ENCODE measurements at places on chromosomes 1 and 21. TPM values are rescaled to one million over a fixed set of nuclear protein-coding genes. Genes with fewer than 3 reads are reported as not detected.

The LRRC39 gene
- total RNA-seq, result 2.5 TPM

The KMO gene
- total RNA-seq, result 4.4 TPM

The ZBTB8B gene
- 0.21 TPM for total RNA-seq

The EFNA4 gene
- 4.2 TPM for total RNA-seq

The WNT2B gene
- 3.6 TPM for total RNA-seq

The RIPPLY3 gene
- total RNA-seq, result not detected

The TMEM167B gene
- 28.2 TPM for total RNA-seq

The RGS13 gene
- total RNA-seq, result 0.22 TPM

DNA sequence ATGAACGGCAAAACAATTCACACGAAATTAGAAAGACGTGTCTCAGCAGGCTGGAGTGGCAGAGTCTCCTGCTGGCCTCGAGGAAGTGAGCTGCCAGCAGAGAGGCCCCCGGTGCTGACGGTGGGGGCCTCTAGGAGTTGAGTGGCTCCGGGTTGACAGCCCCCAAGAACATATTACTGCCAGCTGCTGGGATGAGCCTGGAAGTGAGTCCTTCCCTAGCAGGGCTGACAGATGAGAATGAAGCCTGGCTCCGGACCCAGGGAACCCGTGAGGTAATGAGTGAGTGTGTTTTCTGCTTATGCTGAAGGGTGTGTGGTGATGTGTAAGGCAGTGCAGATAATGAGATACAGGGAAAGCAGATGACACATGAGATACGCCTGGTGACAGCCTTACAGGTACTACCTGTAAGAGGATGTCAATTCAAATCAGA is 23.5 kb upstream of the LRRC47 start:
- no peak overlapping the region for H3K27ac ChIP-seq
- no peak overlapping the region for H3K4me3 ChIP-seq
- DNase-seq, result no peak
- H3K36me3 ChIP-seq, result no peaks in the 10 kb centered on the region

- no peaks in the 10 kb centered on the region for H3K27me3 ChIP-seq
- H3K4me1 ChIP-seq, result peaks cover 31% of the 10 kb centered on the region
- peak overlapping the region; percentile 26 for H3K27ac ChIP-seq
Measured at GRCh38 chr1:50667710-50668356, 244.6 kb upstream of the DMRTA2 start.

GRCh38 chr1:29254346-29254745 is 18.0 kb downstream of the PTPRU start:
- no peaks in the 10 kb centered on the region for H3K36me3 ChIP-seq
- no peak overlapping the region for H3K27ac ChIP-seq
- no peak overlapping the region for H3K4me3 ChIP-seq
- no peaks in the 10 kb centered on the region for H3K4me1 ChIP-seq

DNA sequence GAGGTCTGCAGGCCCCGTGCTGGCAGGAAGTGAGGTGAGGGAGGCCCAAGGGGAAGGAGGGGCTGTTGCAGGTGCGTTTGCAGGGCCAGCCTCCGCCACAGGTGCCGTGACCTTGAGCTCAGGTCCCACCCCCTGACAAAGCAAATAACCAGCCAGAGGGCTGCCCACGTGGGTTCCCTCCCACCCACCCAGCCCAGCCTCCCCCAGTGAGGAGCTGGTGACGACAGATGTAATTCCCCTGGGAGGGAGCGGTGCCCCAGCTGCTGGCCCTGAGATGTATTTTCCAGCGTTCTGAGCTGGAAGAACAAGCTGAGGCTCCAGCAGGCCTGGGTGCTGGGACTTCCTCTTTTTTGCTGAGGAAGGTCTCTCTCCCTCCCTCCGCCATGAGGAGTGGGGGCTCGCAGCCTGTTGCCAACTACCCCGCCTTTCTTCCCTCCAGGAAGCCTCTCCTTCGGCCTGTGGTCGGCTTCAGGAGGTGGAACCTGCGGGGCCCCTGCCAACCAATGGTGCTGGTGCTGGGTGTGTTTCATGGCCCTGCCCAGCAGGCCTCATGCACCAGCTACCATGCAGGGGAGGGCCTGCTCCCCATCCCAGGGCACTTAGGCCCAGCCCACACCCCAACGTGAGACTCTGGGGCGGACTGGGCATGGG is 153.2 kb downstream of the PRDM16 start:
- no peaks in the 10 kb centered on the region for H3K36me3 ChIP-seq
- no peaks in the 10 kb centered on the region for H3K4me1 ChIP-seq
- H3K4me3 ChIP-seq, result no peak overlapping the region
- peaks cover 20% of the 10 kb centered on the region for H3K27me3 ChIP-seq
- peak overlapping the region; percentile 80 for H3K27ac ChIP-seq

GRCh38 chr1:239262538-239262937 is 123.8 kb upstream of the CHRM3 start:
- H3K4me3 ChIP-seq, result no peak overlapping the region
- no peaks in the 10 kb centered on the region for H3K36me3 ChIP-seq
- no peak overlapping the region for H3K27ac ChIP-seq
- DNase-seq, result no peak
- H3K27me3 ChIP-seq, result no peaks in the 10 kb centered on the region
- no peaks in the 10 kb centered on the region for H3K4me1 ChIP-seq

DNA sequence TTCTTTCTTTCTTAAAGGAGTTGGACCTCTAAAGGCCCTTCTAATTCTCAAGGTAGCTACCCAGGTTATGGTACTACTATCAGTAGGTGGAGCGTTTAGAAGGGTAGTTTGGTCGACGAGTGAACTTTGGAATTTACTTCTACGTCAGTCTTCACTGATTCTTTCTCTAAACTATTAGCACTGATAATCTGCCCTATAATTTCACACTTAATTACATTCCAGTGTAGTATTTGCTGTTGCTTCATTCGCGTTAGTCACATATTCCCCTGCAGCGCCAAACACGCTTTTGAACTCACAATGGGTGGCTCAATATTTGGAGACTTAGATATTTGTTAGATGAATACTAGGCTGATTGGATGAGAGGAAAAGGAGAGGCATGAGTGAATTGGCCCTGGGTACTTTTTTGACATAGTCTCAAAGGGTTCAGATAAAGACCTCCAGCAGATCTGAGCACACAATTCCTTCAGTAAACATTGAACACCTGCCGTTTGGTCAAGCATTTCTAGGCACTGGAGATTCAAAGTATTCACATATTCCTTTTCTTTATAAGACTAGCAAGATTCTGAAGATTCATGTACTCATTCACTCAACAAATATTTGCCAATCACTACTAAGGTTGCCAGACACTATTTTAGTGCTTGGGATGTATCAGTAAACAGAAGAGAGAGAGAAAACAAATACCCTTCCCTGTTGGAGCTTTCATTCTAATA is 929 bp upstream of the FOXJ3 start:
- no peaks in the 10 kb centered on the region for H3K36me3 ChIP-seq
- H3K4me1 ChIP-seq, result no peaks in the 10 kb centered on the region
- peak overlapping the region; percentile 81 for H3K27ac ChIP-seq
- H3K27me3 ChIP-seq, result no peaks in the 10 kb centered on the region

- no peaks in the 10 kb centered on the region for H3K27me3 ChIP-seq
- no peaks in the 10 kb centered on the region for H3K4me1 ChIP-seq
- no peak for DNase-seq
- H3K27ac ChIP-seq, result no peak overlapping the region
- peaks cover 8% of the 10 kb centered on the region for H3K36me3 ChIP-seq
- H3K4me3 ChIP-seq, result no peak overlapping the region
Measured at GRCh38 chr1:92538048-92538412, 51.3 kb upstream of the GFI1 start.

- no peaks in the 10 kb centered on the region for H3K27me3 ChIP-seq
- H3K4me1 ChIP-seq, result no peaks in the 10 kb centered on the region
- DNase-seq, result no peak
- H3K27ac ChIP-seq, result no peak overlapping the region
- H3K4me3 ChIP-seq, result no peak overlapping the region
Measured at GRCh38 chr1:30219675-30220074, 503.7 kb downstream of the MATN1 start.

GRCh38 chr21:44958471-44959191 is 18.8 kb downstream of the SLX9 start:
- H3K27ac ChIP-seq, result no peak overlapping the region
- no peaks in the 10 kb centered on the region for H3K36me3 ChIP-seq
- DNase-seq, result peak; percentile 65
- peaks cover 79% of the 10 kb centered on the region for H3K4me1 ChIP-seq
- H3K4me3 ChIP-seq, result no peak overlapping the region

GRCh38 chr1:195791796-195792195 is 816.4 kb downstream of the KCNT2 start:
- H3K27ac ChIP-seq, result no peak overlapping the region
- no peak for DNase-seq
- H3K36me3 ChIP-seq, result no peaks in the 10 kb centered on the region
- no peaks in the 10 kb centered on the region for H3K4me1 ChIP-seq
- H3K27me3 ChIP-seq, result no peaks in the 10 kb centered on the region

DNA sequence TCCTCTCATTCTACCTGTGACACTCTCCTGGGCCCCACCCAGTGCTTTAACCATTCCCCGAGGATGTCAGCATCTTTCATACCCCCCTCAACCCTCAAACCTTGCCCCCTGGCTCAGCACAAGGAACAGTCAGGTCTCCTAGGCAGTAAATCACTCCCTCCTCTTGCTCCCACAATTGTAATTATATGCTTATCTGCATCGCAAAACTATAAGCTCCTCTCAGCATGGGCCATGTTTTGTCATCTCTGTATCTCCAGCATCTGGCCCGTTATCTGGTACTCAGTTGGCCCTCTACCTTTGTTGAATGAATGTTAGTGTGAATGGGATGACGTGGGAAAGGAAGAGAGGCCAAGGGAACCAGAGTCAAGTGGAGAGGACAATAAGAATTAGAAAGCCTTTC is 2.8 kb upstream of the ELOVL1 start:
- H3K27ac ChIP-seq, result no peak overlapping the region
- peaks cover 11% of the 10 kb centered on the region for H3K36me3 ChIP-seq
- H3K27me3 ChIP-seq, result no peaks in the 10 kb centered on the region
- no peaks in the 10 kb centered on the region for H3K4me1 ChIP-seq
- DNase-seq, result no peak

DNA sequence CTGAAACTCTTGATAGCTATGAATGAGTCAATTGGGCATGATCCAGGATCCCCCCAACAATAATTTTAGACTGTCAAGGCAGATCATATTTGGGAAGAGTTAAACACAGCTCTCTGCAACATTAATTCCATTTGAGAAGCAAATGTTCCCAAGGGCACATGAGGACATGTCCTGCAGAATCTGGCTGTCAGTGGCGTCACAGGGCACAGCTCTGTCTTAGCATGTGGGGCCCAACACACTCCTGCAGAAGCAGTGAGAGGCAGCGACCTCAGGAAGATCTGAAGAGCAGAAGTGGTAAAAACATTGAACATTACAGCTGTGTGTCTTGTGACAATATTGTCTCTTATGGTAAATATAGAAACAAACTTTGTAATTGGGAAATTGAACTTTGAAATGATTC is 197.1 kb upstream of the PBX1 start:
- H3K4me3 ChIP-seq, result no peak overlapping the region
- H3K27ac ChIP-seq, result no peak overlapping the region
- H3K4me1 ChIP-seq, result no peaks in the 10 kb centered on the region

GRCh38 chr1:69661686-69662085 is 94.0 kb downstream of the LRRC7 start:
- H3K27me3 ChIP-seq, result no peaks in the 10 kb centered on the region
- H3K4me1 ChIP-seq, result no peaks in the 10 kb centered on the region
- no peak overlapping the region for H3K4me3 ChIP-seq
- no peak for DNase-seq

GRCh38 chr1:7656557-7657215 is 114.4 kb upstream of the VAMP3 start:
- no peaks in the 10 kb centered on the region for H3K36me3 ChIP-seq
- no peak overlapping the region for H3K27ac ChIP-seq
- no peaks in the 10 kb centered on the region for H3K4me1 ChIP-seq
- no peaks in the 10 kb centered on the region for H3K27me3 ChIP-seq
- H3K4me3 ChIP-seq, result no peak overlapping the region

- no peak for DNase-seq
- H3K27ac ChIP-seq, result no peak overlapping the region
- H3K4me3 ChIP-seq, result no peak overlapping the region
Measured at GRCh38 chr1:64358692-64359091, 111.2 kb upstream of the CACHD1 start.

GRCh38 chr21:36551731-36552433 is 72.0 kb upstream of the CLDN14 start:
- no peaks in the 10 kb centered on the region for H3K36me3 ChIP-seq
- H3K27ac ChIP-seq, result no peak overlapping the region
- no peaks in the 10 kb centered on the region for H3K27me3 ChIP-seq
- no peak overlapping the region for H3K4me3 ChIP-seq
- no peaks in the 10 kb centered on the region for H3K4me1 ChIP-seq

DNA sequence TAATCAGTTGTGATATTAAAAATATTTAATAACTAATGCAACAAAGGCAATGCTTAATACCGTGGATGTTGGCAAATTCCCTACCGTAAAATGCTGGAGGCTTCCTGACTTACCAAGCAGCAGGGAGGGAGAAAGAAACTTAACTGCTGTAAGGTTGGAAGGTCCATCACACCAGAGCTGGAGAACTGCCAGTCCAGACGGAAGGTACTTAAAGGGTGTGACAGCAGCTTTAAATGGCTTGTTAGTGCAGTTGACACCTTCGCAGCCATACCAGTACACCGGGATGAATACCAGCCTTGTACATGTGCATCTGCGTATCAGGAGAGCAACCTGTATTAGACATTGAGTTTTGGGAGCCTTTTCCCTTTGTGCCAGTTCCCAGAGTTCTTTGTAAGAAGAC is 269.5 kb upstream of the NCAM2 start:
- no peaks in the 10 kb centered on the region for H3K4me1 ChIP-seq
- no peak for DNase-seq
- no peaks in the 10 kb centered on the region for H3K36me3 ChIP-seq
- H3K4me3 ChIP-seq, result no peak overlapping the region
- H3K27ac ChIP-seq, result no peak overlapping the region
- no peaks in the 10 kb centered on the region for H3K27me3 ChIP-seq

DNA sequence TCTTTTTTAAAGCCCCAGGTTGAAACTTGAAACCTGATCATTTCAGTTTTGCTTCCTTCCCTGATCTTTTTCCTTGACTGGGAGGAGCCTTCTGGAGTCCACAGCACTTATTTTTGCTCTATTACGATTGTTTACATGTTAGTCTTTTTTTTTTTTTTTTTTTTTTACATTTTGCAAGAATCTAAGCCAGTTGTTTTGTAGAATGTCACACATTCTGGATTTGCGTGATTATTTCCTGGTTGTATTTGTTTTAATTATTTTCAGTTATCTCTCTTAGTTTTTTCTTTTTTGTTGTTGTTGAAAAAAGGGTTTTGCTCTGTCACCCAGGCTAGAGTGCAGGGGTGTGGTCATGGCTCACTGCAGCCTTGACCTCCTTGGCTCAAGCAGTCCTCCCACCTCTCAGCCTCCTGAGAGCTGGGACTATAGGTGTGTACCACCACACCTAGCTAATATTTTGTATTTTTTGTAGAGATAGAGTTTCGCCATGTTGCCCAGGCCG is 32.8 kb downstream of the OSBPL9 start:
- no peaks in the 10 kb centered on the region for H3K36me3 ChIP-seq
- no peak overlapping the region for H3K4me3 ChIP-seq
- no peaks in the 10 kb centered on the region for H3K4me1 ChIP-seq
- H3K27ac ChIP-seq, result peak overlapping the region; percentile 38
- no peaks in the 10 kb centered on the region for H3K27me3 ChIP-seq
